NCI-H2081 treated with DMSO at 0.1 percent for 48 hours (cell line): ENCODE measurements at places on chromosomes 16 and 17.

DNA sequence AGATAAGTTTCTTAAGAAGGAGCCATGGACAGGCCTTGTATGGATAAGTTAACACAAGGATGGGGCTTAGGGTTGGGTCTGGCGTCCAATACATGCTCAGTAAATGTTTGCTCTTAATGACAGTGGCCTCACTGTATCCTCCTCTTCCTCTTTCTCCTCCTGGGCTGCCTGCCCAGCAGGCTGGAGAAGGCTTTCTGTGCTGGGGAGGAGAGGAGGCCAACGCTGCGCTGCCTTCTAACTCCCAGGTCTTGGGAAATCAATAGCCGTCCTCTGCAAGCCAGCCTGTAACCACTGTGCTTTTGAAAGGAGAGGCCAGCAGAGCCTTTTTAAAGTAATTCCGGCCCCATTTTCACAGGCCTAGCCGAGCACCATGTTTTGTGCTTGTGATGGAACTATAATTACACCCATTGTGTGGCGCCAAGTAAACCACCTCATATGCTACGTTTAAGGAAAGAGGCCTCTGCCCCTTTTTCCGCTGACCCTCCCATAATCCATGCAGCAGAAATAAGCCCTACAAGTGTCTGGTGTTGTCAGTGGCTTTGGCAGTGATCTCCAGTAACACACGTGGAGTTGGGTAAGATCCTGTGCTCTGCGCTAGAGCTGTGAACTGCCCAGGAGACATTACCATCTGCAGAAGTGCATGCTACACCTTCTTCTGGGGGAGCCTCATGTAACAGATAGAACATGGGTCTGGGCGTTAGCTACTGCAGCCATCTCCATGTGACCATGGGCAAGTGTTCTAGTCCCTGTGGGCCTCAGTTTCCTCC, 368.2 kb downstream of the SNX29 start:
- DNase-seq = no peak

DNA sequence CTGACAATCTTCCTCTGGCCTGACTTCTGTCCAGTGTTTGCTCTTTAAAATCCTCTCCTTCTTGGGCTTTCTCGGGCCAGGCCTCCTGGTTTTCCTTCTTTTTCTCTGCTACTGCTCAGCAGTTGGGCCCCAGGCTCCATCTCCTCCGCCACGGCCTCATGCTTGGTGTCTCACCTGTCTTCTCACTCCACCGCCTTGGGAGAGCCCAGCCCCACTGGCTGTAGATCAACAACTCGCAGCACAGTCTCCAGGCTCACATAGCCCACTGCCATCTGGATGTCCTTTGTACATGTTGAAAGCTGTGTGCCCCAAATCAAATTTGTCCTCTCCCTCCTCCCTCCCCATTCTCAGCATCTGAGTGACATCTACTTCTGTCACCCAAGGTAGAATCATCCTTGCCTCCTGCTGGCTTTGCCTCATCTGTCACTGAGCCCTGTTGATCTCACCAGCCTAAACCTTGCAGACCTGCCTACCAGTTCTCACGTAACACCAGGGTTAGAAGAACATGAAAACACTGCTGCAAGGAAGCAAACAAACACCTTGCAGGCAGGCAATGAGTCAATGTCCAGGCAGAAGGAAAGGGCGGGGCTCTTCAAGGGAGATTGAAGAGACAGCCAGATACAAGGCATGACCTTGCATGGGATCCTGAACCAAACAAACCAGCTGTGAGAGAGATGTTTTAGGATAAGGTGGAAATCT, 103.2 kb upstream of the SMURF2 start:
- DNase-seq = no peak

- DNase-seq = no peak
Measured at GRCh38 chr16:22937169-22937568, 123.2 kb downstream of the HS3ST2 start.

DNA sequence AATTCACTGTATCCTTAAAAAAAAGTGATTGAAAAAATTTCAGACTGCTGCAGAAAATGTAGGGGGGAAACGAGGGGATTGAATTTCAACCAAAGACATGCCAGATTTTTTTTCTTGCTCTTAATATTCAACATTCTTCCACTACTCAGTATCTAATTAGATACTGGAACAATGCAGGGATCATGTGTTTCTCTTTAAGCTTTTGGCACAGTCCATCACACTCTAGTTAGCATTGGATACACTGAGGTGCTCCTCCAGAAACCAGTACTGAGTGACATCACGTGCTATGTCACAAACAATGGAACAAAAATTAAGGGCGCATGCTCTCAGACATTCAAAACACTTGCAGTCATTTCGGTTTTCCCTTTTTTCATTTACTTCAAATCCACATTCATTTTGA, 298.6 kb upstream of the PSMD7 start:
- DNase-seq = no peak

GRCh38 chr16:71358464-71358998, at the start of gene CALB2:
TSS of gene CALB2 (plus strand) at chr16:71358723. CDS start at chr16:71358793, 70 bp downstream.
- no peak for DNase-seq

GRCh38 chr17:39808409-39808997, 55.6 kb downstream of the IKZF3 start:
- no peak for DNase-seq

- DNase-seq = peak; percentile 39
Measured at GRCh38 chr17:42928714-42929496, 28.3 kb downstream of the G6PC1 start.

- DNase-seq = no peak
Measured at GRCh38 chr16:72877374-72878028, 170.4 kb downstream of the ZFHX3 start.

DNA sequence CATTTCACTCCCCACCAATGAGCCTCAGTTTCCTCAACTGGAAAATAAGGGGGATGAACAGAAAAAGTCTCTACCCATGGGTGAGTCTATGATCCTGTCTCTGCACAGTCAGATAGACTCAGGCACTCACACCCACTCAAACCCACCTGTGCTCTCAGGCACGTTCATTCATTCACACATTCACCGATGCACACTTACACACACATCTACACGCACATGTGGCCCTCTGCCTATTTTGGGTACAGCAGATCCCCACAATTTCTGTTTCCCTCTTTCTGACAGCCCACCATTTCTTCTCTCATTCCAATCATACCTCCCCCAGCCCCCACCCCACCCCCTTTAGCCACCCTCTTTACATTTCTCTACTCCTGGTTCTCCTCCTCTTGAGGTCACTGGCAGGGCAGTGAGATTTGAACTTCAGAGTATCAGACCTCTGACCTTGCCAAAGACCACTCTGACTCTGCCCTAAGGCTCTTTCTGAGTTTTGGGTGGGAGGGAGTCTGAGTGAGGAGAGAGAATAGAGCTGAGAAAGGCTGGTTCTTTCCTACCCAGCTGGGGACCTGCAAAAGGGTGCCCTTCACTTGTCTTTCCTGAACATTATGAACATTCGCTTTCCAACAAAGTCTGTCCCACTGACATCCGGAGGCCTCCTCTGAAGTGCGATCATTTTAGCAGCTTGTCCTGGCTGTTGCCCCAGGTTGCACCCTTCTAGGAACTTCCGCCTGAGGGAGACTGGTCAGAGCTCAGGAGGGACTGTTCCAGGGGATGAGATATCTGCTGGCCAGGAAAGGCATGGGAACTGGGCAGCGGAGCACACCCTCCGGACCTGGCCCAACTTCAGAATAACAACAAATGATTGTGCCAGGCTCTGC, 10.1 kb upstream of the COL1A1 start:
- no peak for DNase-seq

DNA sequence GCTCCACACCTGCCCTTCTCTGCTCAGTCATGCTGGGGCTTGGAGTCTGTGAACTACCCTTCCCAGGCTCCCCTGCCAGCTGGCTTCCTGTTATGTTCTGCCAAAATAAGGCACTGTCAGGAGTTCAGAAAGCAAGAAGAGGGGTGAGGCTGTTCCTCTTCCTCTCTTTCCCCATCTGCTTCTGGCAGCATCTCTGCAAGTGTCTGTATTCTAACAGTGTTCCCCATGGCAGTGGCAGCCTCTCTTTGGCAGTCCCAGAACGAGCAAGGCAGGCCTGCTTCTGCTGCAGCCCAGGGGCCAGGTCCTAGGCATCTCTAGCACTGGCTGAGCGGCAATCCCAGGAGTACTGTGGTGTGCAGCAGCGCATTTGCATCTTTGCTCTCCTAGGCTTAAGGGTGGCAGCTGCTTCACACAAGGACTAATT, 219.1 kb downstream of the STX8 start:
- DNase-seq = no peak

GRCh38 chr17:75756451-75757085, 8.4 kb downstream of the GALK1 start:
- DNase-seq = no peak

- DNase-seq = no peak
Measured at GRCh38 chr17:40565769-40566409, 617 bp upstream of the CCR7 start.

DNA sequence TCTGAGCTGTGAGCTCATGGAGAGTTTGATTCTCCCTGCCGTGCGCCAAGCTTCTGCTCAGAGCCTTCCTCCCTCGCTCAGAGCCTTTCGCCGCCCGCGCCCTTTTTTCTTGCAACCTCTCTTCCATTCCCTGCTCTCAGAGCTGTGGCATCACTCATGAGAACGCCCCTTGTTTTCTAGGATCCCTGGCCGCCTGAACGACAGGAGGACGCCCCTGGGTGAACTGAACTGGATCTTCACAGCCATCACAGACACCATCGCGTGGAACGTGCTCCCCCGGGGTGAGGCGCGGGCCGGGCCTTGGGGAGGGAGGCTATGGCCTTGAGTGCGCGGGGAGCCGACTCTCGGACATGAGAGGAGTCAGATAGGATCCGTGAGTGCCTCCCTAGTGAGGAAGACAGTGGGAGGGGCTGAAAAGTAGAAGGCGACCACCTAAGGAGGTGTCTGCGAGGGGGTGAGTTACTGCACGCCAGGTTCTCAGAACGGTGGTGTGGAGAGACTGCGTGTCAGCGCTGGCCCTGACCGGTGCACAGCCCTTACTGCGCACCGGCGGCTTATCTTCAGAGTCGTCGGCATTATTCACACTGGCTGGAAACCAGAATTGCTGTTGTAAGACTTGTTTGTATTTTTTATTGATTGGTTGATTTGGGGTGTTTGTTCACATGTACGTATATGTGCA, 169.5 kb upstream of the CHMP6 start:
- no peak for DNase-seq

DNA sequence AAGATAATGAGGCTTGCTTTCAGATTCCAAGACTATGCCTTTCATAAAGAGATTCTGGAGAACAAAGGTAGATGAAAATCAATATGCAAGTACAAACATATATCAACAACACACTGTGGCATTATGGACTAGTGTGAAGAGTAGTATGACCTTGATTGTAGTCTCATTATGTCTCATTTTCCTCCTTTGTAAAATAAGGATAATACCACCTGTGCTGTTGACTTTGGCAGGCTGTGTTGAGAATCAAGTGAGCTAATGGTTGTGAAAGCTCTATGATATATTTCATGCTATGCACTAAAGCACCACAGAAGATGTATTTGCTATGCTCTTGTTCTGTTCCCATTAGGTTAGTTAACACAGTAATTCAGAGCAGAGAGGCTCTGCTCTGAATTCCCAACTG, 78.5 kb upstream of the NACA2 start:
- DNase-seq = peak; percentile 96

GRCh38 chr17:78180083-78180482, 6.8 kb downstream of the TK1 start:
- no peak for DNase-seq

DNA sequence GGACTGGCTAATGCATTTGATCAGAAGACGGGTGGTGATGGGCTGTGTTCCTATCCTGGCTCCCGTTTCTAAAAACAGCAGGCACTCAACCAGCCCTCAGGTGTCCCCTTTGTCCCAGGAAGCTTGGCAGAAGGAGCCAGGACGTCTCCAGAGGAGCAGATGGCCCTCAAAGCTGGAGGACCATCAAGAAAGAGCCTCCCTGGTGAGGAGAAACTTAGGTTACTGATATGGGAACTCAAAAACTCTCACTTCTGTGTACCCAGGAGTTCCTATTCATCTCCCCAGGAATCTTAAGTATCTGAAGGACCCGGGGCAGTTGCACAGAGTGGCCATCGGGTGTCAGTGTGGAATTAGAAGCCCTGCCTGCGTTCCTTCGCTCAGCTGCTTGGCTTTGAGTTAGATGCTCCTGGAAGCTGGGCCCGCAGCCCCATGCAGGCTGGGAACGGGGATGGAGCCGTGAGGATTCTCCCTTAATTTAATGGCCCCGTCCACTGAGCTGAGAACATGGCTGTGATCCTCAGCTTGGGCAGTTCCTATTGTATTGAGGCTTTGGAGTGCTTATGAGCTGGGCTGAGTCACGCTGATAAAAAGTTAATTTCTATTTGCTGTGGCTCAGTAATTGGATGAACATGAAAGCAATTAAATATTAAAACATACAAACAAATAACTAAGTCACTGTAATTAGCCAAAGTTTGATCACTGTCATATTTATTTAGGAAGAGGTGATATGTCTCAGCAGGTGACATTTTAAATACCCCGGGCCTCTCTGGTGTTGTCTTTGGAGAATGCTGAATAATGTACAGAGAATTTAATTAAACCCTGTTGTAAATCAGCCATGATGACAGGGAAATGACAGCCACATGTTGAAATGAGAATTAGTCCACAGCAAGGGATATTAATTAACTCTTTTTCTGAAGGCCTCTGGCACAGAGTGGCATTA, 402.1 kb downstream of the SEC14L1 start:
- peak; percentile 60 for DNase-seq

DNA sequence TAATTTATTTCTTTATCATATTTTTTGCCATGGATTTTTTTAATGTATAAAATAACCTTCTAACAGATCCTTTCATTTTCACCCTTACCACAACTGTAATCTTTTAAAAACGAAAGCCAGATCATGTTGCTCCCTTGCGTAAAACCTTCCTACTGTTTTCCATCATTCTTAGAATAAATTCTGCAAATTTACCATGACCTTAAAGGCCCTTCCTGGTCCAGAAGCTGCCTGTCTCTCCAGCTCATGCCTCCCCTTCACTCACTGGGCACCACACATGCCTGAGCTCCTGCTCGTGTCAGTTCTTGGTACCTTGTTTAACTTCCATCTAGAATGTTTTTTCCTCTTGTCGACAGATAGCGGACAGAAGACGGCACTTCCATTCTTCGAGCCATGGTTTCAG, 245.0 kb upstream of the CDH5 start:
- no peak for DNase-seq

DNA sequence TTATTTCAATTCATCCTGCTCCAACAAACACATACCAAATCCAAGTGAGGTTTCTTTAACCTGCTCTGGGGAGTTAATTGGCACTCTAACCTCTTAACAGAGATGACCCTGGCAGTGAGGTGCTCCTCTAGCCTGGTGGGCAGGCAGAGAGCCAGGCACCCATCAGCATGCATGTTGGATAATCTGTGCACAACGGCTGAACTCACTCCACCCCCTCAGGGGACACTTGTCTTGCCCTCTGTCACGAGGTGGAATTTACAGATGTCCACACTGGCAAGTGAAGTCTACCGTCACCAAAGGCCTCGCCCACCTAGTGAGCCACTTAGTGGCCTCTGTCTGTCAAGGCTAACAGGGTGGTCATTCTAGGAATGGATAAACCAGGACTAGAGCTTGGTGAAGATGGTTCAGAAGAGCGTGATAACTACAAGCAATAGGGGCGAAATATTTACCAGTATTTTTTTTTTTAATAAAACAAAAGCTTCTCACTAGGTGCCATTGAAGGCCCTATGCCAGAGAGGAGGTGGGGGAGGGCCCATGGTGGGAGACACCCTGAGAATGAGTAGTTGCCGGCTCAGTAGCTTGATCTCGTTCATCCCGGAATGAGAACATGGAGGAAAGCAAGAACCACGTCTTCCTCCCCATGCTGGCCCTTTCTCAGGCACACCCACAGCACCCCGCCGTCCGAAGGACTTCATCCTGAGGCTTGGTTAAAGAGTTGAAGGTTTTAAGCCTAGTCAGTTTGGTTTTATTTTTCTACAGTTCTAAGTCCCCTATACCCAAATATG, 25.2 kb downstream of the PLD6 start:
- DNase-seq = no peak

- no peak for DNase-seq
Measured at GRCh38 chr17:7883781-7884386, 4.7 kb upstream of the CHD3 start.

- DNase-seq = no peak
Measured at GRCh38 chr16:58425756-58426494, 33.7 kb downstream of the GINS3 start.
